IMR-90 (cell line): ENCODE measurements at places on chromosomes 13 and 19. TPM values are rescaled to one million over a fixed set of nuclear protein-coding genes. Genes with fewer than 3 reads are reported as not detected.

SLC1A6 gene
- not detected in 2 replicates for total RNA-seq

DNA sequence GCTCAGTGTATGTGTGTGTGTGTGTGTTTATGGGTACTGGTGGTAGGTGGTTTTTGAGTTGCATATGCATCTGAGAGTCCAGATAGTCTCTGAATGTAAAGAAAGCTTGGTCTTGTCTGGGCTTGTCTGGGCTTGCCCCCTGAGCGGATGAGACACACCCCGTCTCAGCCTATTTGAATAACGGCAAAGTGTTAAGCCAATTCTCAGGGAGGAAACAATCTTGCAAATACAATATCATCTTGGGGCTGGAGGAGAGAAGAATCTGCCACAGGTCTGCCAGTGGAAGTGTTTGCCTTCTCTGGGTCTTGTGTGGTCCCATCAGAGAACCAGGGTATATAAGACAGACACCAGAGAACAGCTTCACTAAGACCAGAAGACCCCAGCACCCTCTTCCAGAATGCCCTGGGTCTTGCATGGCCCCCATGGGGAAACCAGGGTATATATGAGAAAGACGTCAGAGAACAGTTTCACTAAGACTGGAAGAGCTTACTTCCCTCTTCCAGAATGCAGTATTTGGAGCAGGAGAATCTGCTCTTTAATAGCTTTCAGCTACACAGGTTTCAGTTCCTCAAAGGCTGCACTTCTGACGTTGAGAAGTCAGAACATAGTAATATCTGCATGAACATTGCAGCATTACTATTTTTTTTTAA is 13.3 kb downstream of the CD70 start:
- DNase-seq, result no peak

- no peak for DNase-seq
Observed at GRCh38 chr19:34172661-34173192, 423 bp downstream of the LSM14A start.

GRCh38 chr13:79532576-79532975 is 51.6 kb downstream of the NDFIP2 start:
- DNase-seq, result no peak

GRCh38 chr19:28394725-28395124 is 818.2 kb downstream of the UQCRFS1 start:
- DNase-seq, result no peak

LRG1 gene
- total RNA-seq, result not detected in 2 replicates

DNA sequence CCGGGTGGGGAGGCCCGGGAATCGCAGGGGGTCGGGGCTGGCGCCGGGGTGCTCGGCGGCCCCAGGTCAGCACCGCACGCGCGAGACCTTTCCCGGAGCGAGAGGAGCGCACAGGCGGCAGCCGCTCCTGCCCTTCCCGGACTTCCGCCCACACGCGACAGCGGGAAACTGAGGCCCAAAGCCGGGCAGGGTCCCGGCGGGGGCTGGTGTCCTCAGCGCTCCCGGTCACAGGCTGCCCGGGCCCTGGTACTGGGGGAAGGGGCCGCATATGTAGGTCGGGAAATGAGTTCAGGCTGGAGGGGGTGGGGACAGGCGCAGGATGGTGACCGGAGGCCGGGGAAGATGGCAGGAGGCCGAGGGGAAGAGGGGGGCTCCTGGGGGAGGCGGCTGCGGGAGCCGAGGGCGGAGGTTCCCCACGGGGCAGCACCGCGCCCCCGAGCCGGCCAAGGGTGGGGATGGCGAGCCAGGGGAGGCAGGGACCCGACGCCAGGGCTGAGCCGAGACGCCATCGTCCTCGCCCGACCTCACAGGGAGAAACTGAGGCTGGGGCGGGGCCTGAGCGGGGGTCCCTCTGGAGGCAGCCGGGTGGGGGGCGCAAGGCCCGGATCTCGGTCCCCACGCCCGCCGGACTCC is 662 bp downstream of the CBARP start:
- no peak for DNase-seq

- no peak for DNase-seq
Observed at GRCh38 chr13:47291107-47291656, 394.3 kb upstream of the HTR2A start.

DNA sequence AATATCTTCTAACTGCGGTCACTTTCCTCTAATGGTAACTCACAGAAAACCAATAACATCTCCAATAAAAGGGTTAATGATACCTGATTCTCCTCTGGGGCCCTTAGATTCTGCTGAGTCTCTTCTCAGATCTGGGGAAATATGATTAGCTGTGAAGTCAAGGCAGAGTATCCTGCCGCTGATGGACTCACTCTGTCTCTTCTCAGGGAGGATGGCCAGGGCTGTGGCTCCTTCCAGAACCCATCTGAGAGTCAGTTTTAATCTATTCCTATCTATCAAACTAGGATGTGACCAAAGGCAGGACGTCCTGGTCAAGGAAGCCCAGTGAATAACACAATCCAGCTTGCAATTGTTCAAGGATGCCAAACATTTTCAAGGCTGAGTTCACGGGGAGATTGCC is 109.8 kb downstream of the SLC10A2 start:
- no peak for DNase-seq

GJA3 gene
- total RNA-seq, result 2.7 and 3.6 TPM in 2 replicates

GRCh38 chr13:37701306-37701705 is 102.7 kb upstream of the POSTN start:
- peak; percentile 67 for DNase-seq

GRCh38 chr13:23436680-23437079 is 3.2 kb upstream of the SACS start:
- DNase-seq, result no peak

DNA sequence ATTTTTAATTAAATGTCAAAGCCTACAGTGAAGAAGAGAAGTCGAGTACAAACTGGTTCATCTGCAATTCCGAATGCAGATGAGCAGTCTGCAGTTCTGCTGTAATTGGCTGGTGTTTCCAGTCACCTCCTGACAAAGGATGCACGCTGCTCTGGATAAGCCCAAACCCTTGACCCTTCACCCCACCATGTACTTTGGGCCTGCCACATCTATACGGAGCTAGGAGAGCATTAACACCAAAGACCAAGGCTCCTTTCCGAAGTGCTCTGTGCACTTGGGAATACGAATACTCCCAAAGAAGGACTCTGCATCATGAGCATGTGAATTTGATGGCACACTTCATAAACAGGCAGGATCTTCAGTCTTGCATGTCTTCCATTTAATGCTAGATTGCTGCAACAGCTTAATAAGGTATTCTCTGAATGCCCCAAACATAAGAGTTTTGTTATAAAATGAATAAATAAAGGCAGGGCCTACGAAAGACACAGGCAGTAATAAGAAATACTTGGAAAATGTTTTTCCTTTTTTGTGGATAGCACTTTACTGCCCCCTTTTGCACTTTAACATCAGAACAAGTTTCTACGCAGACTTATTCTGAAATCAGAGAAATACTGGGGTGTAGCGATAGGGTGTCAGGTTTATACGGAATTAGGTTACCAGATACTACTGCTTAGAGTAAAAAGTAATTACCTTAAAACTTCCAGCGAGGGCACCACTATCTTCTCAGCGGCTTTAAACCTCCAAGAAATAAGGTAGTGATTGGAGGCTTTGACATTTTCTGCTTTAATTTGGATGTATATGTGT is 15.0 kb downstream of the EFNB2 start:
- peak; percentile 56 for DNase-seq

DNA sequence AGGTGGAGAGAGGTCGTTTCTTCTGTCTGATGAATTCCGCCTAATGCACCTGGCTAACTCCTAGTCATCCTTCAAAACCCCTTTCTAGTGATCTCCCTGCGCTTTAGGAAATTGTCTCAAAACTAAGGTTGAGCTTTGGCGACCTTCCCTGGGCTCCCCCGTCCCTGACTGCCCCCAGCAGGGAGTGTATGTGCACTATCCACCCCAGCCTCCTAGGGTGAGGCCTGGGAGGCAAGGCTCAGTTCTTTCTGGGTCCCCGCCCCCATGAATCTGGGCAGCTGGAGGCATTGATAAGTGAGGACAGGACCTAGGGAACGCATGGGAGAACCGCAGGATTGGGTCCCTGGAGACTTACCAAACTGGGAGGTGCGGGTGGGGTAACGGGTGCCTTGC is 378 bp downstream of the TLE6 start:
- no peak for DNase-seq

- DNase-seq, result peak; percentile 95
Observed at GRCh38 chr13:114124921-114125320, 7.5 kb downstream of the RASA3 start.

DNA sequence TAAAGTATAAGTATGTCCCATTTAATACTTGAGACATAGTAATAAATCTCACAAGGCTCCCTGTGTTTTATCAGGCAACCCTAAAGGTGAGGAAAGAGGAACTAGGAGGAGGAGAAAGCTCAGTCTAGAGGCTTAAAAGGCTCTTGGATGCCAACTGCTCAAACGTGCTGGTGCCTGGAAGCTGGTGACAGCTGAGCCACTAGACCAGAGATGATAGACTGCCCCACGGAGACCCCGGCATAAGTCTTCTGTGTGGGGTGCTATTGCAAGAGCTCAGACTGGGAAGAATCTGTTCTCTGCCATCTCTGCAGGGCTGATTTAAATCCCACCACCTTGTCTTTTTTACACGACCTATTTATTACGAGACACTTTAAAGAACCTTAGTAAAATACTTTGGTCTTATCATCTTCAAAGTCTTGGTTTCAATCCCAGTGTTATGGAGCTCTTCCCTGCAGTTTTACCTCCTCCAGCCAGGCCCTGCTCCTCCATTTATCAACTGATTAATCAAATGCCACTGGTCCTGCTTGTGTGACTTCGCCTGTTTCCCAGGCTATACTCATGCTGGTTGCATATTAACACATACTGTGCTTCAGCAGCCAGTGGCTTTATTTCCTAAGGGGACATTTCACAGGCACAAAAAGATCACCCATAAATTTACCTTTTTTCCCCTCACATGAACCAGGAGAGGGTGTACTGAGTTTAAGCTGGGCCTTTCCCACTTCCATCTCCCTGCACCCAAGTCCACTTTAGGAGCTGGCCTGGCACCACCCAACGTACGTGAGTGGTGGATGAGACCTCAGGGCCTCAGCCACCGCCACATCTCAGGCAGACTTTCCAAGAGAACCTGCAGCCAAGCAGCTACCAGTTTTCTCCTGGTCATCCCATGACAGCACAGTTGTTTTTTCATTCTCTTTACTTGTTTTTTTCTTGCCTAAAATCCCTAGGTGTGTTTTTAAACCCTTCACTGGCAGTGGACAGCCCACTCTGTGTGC is 7.8 kb upstream of the ATP12A start:
- no peak for DNase-seq

GRCh38 chr13:29858231-29858630 is 7.8 kb upstream of the UBL3 start:
- DNase-seq, result no peak

CD37 gene
- not detected in 2 replicates for total RNA-seq

DNA sequence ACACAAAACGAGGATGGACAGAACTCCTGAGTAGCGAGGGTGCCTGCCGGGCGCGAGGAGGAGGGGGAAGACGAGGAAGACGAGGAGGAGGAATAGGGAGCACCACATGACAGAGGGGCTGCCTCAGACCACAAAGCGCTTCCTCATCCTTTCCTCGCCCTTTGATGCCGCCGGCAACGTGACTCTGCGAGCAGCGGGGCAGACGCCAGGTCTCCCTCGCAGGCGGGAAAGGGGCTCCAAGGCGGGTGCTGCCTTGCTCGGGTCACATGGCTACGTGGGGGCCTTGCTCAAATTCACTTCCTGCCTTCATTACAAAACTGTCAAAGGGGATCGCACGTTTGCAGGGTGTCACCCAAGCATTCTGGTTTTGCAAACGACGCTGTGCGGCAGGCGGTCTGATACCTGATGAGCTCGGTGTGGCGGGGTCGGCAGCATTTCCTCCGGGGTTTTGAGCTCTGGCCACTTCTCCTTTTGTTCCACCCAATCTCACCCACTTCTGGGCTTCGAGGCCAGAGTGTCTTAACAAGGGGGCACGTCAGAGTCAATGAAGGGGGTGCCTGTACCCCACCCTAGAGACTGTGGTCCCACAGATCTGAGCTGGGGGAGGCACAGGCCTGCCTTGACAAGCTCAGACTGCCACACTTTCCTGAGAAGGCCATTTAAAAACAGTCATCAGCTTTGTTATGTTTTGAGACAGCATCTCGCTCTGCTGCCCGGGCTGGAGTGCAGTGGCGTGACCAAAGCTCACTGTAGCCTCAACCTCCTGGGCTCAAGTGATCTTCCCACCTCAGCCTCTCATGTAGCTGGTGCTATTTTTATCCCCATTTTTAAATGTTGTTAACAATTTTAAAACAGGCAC is 14.9 kb downstream of the MAP2K2 start:
- no peak for DNase-seq

GRCh38 chr13:35496761-35497386 is 20.4 kb upstream of the MAB21L1 start:
- no peak for DNase-seq

DNA sequence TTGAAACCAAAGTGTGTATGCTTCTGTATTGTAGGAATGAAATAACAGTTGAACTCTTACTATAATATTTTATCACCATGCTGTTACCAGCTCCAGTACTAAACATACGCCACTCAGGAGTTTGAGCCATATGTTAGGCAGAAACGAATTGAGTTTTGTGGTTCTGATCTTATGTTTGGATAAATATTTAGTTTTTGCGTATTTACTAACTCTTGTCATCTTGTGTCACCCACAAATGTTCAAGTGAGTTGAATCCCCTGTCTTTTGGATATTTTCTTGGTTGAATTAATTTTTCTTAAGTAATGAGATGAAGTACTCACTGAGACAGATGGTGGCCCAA is 1.5 kb downstream of the FNDC3A start:
- no peak for DNase-seq

- no peak for DNase-seq
Observed at GRCh38 chr13:113628291-113629270, 29.4 kb downstream of the ATP4B start.

FCGBP gene
- under 0.01 TPM in 1 of 2 replicates, not detected in the other for total RNA-seq

- peak; percentile 63 for DNase-seq
Observed at GRCh38 chr19:13742756-13743155, 21.6 kb upstream of the MRI1 start.

- DNase-seq, result no peak
Observed at GRCh38 chr19:39319892-39320248, 793 bp downstream of the LRFN1 start.

- DNase-seq, result peak; percentile 97
Observed at GRCh38 chr19:37251308-37252229, 33.6 kb downstream of the ZNF383 start.

- DNase-seq, result peak; percentile 13
Observed at GRCh38 chr19:39544226-39544903, 4.4 kb upstream of the EID2 start.

DNA sequence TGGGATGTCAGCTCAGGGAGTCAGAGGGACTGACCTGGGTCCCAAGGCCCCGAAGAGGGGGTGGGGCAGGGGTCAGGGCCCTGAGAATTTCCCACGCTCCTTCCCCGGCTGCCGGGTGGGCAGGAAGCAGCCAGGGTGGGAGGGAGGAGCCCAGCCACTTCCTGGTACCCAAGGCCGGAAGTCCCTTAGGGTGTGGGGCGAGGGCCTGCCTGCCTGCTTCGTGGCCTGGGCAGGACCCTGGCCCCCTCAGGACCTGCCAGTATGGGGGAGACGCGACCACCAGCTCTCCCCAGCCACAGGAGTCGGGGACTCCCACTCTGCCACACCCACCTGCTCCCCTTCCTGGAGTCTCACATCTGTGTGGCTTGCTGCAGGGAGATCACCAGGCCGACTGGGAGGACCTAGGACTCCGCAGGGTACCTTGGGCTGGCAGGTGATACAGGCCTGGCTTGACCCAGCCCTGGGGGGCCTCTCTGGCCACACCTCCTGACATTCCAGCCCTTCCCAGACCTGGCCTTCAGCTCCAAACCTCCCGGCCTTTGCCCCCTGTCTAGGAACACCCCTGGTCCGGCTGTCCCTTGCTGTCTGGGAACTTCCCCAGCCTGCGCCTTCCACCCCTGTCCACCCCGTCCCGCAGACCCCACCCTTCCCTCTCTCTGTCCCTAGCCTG is 9.8 kb upstream of the CIRBP start:
- DNase-seq, result peak; percentile 51
